ENCODE measurements at places on chromosomes 7 and 10. TPM values are rescaled to one million over a fixed set of nuclear protein-coding genes. Genes with fewer than 3 reads are reported as not detected.

- no peak for DNase-seq
Observed at GRCh38 chr7:94284104-94284503, 110.6 kb upstream of the COL1A2 start.

DNA sequence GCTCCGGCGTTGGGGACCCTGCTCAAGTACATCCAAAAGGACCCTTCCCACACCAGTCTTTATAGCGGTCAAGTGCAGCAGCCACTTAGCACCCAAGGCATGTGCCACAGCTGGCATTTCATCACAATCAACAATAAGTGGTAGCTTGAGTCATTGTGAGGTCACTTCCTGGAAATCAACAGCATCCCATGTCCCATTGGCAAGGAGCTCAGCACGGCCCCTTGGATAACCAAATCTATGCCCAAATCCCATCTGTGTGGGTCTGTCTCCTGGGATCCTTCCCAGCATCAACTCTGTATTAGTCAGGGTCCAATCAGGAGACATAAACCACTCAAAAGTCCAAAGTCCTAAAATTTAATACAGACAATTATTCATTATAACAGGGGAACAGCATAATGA lies 27.1 kb downstream of the MDH2 start:
- no peak for DNase-seq

DNA sequence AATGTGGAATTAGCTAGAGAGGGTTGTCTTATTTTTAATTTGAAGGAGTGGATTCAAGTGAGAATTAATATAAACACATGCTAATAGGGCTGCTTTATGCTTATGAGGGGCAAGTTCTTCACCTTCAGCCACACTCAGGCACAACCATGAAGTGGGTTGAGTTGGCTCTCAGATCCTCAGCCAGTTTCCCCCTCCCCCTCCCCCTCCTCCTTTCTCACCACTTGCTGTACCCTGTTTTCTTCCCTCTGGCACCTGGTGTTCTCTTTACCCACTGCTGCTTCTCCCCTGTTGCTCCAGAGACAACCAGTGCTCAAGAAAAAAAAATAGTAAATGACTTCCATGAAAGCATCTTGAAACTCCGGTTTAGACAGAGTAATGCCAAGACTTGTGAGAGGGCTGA lies 1083.3 kb downstream of the CNTNAP2 start:
- DNase-seq = no peak

DNA sequence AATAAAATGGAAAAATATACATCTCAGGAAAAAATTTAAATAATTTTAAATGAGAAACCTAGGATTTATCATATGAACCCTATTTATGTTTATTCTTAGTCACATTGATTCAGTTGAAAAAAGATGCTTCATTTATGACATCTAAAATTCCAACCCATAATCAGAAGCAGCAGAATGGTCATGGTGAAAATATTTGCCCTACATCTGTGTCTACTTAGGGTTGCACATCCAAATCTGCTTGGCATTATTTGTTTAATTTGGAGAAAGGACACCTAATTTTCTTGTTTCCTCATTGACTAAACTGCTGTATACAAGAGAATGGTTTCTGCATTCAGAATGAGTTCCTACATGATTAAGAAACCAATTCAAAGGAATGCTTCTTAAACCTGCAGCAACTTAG lies 72.9 kb upstream of the SKAP2 start:
- no peak for DNase-seq

- no peak for DNase-seq
Observed at GRCh38 chr7:48116043-48116442, 27.0 kb downstream of the UPP1 start.

DNA sequence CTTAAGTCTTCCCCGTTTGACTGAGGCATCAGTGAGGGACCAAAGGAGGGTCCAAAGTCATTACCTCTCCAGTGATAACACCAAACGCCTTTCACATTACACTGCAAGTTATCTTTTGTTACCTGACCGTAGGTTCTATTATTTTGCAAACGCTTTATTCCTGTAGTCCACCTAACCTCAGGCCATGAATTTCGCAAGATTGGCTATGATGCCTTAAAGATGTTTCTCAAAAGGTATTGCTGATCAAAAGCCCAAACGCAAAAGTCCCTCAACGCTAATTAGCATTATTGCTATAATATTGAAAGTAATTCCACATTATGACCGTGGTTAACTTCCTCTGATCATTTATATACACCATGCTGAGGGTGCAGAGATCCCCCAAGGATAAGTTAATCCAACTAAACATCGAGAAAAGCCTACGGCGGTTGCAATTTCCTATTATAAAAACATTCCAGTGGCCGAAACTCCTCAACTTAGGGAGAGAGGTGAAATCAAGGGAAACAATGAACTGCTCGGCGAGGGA lies 649 bp downstream of the DNA2 start:
- DNase-seq = no peak

GRCh38 chr7:100865372-100865911 lies 1.7 kb upstream of the TRIP6 start:
- no peak for DNase-seq

DNA sequence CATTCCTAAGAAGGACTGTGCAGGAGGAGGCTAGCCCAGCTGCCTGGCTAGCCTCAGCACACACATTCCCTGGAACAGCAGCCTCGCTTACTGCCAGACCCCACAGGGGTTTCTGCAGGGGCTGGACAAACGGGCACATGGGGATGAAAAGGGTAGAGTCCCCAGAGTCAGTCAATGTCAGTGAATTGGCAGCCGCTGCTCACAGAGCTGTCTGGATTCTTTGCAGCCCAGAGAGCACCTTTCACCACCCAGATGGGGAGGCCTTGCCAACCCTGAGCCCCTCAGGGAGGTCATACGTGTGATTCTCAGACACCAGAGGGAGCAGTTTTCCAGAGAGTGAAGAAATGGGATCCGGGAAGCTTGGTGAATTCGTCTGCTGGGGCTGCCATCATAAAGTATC lies 143.3 kb downstream of the KCNMA1 start:
- DNase-seq = no peak

GRCh38 chr10:15324611-15325010 lies 46.5 kb downstream of the FAM171A1 start:
- no peak for DNase-seq

Gene CPN1
- polyA plus RNA-seq = not detected

Gene LIPM
- not detected for polyA plus RNA-seq

Gene C10orf88
- polyA plus RNA-seq = 7.5 TPM

Gene TAS2R4
- 0.26 TPM for polyA plus RNA-seq

Gene ZNF282
- 8.2 TPM for polyA plus RNA-seq

Gene ACTA2
- polyA plus RNA-seq = 815 TPM

Gene CNTNAP2
- polyA plus RNA-seq = not detected
